Pericardium fibroblast (primary cell): ENCODE measurements at places on chromosomes 6 and 20. TPM values are rescaled to one million over a fixed set of nuclear protein-coding genes. Genes with fewer than 3 reads are reported as not detected.

NNAT gene
- 0.47 and 2.6 TPM in 2 replicates for total RNA-seq

UST gene
- 15.2 and 17.6 TPM in 2 replicates for total RNA-seq

INSM1 gene
- not detected in 2 replicates for total RNA-seq

NELFE gene
- total RNA-seq: 73.6 and 83.6 TPM in 2 replicates

CD24 gene
- 0.34 and 7.5 TPM in 2 replicates for total RNA-seq

SMPDL3A gene
- total RNA-seq: 14.3 and 16.8 TPM in 2 replicates

SMIM8 gene
- 2.1 and 4.4 TPM in 2 replicates for total RNA-seq

QRSL1 gene
- total RNA-seq: 6.4 and 8.7 TPM in 2 replicates

ZNF184 gene
- 3.2 and 4.1 TPM in 2 replicates for total RNA-seq

BPIFA2 gene
- total RNA-seq: not detected in 2 replicates

NKAIN2 gene
- 0.09 TPM in 1 of 2 replicates, not detected in the other for total RNA-seq

CTCFL gene
- 0.23 TPM in 1 of 2 replicates, not detected in the other for total RNA-seq

PKIG gene
- total RNA-seq: 57.2 and 57.4 TPM in 2 replicates
